ENCODE measurements at places on chromosomes 3 and 15.
A peak's percentile ranks its signal among the peaks of the same experiment; 100 is the strongest.

- DNase-seq = no peak
Measured at GRCh38 chr3:11019116-11019819, 26.7 kb downstream of the SLC6A1 start.

GRCh38 chr3:49032646-49033304, 3.6 kb upstream of the IMPDH2 start:
- DNase-seq = no peak

DNA sequence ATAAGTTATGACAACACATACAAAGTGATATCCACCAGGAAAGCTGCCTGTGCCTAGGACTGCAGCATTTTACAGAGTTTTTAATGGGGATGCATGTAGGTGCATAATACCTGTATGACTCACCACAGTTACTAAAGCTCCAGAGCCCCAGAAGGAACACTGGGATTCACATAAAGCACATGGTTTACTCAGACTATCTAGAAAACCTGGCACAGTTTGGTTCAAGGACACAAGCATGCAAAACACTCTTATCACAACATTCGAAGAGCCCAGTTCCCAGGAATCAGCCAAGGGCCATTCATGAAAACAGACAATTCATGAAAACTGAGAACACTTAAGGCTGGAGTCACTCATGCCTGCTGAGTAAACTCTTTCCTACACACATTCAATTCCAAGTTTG, 261.0 kb downstream of the PYDC2 start:
- no peak for DNase-seq

- no peak for DNase-seq
Measured at GRCh38 chr15:59723687-59724346, 34.7 kb upstream of the BNIP2 start.

DNA sequence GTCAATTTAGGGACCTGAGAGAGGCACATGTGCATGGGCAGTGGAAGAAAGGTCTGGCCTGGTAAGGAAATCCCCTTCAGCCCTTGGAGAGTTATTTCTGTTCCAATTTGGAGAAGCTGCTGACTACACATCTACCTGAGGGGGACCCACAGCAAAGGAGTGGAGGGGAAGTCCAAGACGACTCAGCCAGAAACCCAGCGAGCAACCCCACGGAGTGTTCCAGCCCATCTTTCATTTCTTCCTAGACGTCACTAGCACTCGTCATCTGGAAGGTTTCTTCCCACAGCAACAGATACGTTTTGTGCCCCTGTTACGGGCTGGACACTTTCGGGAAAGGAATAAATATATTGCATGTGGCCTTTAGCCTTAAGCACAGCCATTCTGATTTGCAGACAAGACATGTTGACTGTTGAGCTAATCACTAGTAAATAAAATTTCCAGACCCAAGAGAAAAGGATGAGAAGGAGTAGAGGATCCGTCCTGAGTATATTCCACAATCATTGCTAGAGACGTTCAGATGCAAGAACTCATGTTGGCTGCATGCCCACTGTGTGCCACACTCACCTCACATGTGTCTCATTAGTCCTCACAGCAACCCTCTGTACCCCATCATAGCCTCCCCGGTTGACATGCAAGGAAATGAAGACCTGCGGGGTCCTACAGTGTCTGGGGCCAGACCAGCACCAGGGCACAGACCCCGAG, 7.8 kb upstream of the FAM174B start:
- no peak for DNase-seq

GRCh38 chr3:53159156-53160060, 1.6 kb upstream of the PRKCD start:
- DNase-seq = no peak

DNA sequence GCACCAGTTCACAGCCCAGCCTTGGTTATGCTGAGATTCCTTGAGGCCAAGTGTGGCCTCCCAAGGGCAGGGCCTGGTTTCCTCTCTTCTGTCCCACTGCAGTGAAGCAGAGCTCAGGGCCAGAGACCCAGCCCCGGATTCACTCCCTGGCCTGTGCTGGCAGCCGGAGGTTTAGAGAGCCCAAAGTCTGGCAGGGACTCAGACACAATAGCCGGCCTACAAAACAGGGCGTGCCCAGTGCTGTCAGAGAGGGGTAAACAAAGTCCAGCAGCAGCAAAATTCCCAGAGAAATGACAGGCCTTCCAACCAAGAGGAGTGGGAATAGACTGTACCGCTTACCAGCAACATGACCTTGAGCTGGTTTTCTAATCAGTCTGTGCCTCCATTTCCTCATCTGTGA, 14.0 kb downstream of the VIPR1 start:
- DNase-seq = no peak

DNA sequence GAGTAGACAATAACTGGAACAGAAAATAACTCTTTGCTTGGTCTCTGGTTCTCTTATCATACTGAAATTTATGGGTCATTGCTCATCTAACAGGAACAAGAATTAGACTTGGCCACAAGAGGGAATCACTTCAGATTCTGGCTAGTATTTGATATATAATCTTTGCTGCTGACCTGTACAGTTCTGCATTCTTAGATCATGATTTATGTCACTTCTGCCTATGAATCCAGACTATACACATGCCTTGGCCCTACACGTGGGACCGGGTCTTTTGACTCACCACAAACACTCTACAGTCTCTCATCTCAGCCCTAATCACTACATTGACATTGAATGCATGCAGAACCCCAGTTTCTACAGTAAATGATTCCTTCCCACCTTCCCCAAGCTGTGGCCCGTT, 162.5 kb upstream of the SOX2 start:
- DNase-seq = no peak

DNA sequence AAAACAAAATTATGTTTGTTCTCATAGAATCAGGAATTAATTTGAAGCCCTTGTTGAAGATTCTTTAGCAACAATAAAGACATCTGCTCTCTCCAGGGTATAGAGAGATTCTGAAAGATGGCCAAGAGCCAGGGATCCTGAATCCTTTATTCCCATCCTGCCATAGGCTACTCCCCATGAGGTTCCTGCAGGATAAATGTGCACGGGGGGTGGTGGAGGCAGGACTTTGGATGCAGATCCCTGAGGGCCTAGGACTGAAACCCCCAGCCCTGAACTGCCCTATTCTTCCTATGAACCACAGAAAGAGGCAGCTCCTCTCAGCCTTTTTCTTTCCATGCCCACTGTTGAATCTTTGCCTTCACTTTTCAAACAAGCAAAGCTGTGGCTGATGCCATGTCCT, 17.1 kb downstream of the TMEM108 start:
- DNase-seq = no peak

GRCh38 chr3:9669720-9670432, 20.6 kb downstream of the MTMR14 start:
- DNase-seq = no peak

GRCh38 chr3:13656584-13657301, 107.8 kb downstream of the FBLN2 start:
- no peak for DNase-seq

DNA sequence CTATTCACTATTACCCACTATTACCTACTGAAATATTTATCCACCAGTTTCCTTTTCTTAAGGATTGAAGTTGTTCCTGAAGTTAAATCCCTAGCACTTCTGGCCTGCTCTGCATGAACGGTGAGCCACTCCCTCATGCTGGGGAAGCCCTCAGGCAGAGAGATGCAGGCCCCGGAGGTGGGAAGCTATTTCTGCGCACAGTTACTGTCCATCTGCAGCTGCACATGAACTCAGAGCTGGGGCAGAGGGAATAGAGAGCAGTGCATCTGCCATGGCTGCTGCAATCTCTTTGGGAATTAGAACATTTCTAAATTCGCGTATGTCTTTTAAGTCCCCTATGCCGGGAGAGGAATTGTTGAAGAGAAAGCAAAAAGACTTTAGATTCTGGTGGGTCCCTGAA, 6.3 kb upstream of the GALNT15 start:
- no peak for DNase-seq

DNA sequence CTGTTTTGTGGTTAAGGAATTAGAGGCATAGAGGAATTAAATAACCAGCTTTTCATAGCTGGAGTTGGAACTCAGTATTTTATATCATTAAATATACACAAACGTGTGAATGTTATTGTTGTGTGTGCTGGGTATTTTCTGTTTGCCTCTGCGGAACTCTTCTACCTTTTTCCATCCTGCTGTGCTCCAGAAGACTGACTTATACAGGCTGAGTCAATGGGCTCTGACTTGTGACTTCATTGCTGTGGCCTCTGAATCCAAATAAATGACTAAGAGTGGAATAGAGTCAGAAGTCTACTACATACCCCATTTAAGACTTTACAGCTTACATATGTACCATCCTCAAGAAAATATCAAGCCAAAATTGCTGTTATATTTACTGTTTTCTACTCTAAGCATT, 17.6 kb downstream of the ARIH1 start:
- DNase-seq = peak; percentile 36

DNA sequence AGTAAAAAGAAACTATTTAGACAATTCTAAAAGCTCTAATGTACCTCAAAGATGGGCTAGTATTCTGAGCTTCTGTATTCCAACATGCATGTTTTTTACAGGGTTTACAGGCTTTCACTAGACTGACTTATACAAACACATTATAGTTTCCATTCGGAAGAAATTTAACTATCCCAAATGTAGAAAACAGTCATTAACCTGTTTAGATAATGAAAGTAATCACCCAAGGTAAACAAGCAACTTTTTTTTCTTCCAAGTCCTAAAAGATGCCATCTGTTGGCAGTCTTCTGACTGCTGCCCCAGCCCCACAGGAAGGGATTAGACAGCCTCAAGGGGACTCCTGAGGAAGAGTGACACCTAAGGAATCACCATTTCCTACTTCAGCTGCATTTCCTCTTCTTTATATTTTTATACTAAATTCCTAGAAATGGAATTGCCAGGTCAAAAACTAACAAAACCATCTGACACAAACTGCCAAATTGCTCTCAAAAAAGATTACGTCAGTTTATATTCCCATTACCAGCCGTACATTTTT, 25.5 kb downstream of the SIN3A start:
- DNase-seq = no peak

- no peak for DNase-seq
Measured at GRCh38 chr3:150251187-150252062, 156.7 kb upstream of the TSC22D2 start.

DNA sequence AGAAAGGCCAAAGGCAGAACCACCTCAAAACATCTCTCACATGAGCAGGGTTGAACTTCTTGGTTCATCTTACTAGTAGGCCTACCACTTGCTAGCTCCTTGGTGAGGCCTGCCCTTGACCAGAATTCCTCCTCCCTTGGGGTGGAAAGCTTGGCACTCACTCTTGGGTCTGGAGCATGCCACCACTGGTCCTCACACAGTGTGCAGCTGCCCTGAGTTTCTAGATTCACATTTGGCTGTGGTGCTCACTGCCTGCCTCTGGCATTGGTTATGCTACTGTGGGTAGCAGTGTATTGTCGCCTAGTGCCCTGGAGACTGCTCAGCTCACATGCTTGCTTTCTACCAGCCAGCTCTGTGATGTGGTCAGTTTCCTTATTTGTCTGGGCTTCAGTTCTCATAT, 23.7 kb downstream of the OXNAD1 start:
- no peak for DNase-seq

DNA sequence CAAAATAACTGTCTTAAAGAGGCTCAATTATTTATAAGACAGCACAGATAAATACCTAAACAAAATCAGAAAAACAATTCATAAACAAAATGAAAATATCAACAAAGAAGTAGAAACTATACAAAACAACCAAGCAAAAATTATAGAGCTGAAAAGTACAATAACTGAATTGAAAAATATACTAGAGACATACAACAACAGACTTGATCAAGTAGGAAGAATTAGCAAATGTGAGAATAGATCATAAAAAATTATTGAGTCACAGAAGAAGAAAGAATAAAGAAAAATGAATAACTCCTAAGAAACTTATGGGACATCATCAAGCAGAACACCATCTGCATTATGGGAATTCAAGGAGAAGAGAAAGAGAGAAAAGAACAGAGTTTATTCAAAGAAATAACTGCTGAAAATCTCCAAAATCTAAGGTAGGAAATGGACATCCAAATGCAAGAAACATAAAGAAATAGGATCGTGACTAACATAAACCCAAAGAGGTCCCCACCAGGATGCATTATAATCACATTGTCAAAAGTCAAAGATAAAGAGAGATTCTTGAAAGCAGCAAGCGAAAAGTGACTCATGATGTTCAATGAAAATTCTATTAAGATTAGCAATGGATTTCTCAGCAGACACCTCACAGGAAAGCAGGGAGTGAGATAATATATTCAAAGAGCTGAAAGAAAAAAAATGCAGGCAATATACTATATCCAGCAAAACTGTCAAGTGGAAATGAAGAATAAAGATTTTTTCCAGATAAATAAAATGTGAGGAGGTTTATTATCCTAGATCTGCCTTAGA, 85.9 kb downstream of the DCLK3 start:
- DNase-seq = no peak

GRCh38 chr3:121696186-121696585, 35.5 kb upstream of the HCLS1 start:
- no peak for DNase-seq

DNA sequence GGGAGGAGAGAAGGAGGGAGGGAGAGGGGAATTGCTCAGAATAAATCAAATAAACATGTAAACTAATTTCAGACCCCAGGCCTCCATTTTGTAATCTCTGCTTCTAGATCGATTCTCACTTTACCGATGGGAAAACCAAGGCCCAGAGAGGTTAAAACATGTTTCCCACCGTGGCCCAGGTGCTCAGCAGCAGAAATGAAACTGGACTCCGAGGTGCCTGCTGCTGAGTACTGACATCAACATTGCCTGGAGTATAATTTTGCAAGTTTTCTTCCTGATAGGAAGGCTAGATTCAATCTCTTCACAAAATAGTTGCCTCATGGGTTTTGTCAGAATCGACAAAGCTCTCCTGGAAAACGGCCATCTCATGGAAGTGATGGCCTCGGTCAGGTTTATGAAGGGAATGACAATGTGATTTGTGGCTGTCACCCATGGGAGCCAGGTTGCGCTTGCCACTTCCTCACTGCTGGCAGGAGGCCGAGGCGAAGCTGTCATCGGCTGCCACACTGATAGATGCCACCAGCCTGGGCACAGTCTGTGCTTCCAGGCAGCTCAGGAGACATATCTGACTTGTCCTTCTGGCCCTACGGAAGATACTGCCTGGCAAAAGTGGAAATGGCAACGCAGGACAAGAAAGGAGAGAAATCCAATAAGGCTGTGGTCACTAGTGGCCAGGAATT, 133.1 kb upstream of the LRRN1 start:
- DNase-seq = no peak

DNA sequence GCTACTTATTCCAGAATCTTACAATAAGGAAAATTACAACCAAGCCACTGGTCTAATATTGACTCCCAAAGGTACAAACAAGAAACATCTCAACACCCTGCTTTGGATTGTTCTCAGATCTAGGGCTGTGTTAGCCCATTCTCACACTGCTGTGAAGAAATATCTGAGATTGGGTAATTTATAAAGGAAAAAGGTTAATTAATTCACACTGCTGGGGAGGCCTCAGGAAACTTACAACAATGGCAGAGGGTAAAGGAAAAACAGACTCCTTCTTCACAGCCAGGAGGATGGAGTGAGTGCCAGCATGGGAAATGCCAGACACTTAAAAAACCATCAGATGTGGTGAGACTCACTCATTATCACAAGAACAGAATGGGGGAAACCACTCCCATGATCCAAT, 208.3 kb downstream of the ULK4 start:
- DNase-seq = no peak

- DNase-seq = no peak
Measured at GRCh38 chr15:66080717-66081398, 172.7 kb downstream of the MEGF11 start.
